H9 (cell line): ENCODE measurements at places on chromosomes 2 and 18.

DNA sequence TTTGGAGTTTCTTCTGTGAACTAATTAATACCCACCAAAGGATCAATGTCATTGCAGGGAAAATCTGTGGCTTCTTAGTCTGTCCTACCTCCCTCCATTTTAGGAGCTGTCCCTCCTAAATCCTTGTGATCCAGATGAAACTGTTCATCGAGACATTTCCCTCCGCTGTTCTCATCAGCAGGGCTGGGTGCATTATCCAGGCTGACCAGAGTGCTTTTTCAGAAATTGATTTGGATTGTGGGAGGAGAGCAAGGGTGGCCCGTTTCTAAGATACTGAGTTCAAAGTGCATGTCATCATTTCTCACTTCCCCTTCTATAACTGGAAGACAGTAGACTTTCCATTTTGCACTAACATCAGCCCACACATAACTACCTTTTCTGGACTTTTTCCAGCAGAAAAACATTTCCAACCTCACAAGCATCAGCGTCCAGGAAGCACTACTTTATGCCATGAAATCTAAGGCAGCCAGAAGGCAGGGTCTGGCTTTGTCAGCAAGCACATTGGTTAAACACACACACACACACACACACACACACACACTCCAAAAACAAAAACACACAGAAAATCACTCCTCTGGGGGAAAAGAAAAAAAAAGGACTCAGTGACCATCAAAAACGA is 94.1 kb downstream of the ANKRD44 start:
- DNase-seq: no peak

GRCh38 chr2:150271952-150272802 is 215.3 kb downstream of the RND3 start:
- no peak for DNase-seq

GRCh38 chr2:186543561-186544131 is 46.2 kb upstream of the ITGAV start:
- no peak for DNase-seq

DNA sequence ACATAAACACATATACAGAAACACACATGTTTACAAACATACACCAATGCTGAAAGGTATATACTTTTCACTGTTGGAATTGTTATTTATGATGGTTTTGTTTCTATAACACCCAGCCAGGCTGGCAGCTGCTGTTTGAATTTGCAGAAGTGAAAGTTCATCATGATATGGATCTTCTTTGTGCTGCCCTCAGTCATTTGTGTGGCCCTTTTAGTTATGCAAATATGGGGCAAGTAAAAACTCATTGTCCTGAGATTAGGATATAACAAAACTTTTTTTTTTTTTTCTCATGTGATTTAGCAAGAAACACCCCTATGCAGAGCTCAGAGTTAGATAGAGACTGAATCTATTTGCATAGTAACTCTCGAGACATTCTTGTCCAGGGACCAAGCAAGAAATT is 714.1 kb downstream of the KCNJ3 start:
- DNase-seq: no peak

DNA sequence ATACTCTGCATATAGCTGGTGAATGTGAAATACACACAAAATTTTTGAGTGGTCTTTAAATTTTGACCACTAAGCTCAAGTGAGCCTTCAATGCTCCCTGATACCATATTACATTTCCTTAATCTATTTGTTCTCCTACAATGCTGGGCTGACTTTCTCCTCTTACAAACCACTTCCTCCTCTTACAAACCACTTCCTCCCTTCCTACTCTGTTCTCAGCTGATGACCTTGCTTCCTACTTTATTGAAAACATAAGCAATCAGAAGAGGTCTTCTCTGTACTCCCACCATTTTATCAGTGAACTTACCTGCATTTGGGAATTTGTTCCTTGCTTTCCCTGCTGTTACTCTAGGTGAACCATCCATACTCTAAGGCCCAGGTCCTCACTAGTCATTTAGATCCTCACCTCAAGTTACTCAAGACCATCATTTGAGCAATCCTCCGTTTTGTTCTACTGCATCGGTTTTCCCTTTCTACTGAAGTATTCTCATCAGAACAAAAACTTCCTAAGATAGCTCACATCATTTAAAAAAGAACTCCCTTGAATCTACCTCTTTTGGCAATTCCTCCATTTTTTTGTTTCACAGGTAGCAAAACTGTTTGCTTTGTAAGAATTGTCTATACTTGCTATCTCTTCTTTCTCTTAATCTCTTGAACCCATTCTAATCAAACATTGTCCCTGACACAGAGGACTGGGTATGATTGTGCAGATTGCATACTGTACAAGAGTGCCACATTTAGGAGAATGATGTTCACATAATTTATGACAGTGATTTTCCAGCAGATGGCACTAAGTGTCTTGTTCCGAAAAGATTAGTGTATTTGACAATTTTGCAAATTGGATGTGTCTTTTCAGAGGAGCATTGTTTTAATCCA is 96.5 kb downstream of the EPB41L5 start:
- no peak for DNase-seq
